ENCODE measurements at places on chromosomes 7 and 10.

- no peak for DNase-seq
Measured at GRCh38 chr7:116588225-116588624, 63.4 kb downstream of the CAV1 start.

DNA sequence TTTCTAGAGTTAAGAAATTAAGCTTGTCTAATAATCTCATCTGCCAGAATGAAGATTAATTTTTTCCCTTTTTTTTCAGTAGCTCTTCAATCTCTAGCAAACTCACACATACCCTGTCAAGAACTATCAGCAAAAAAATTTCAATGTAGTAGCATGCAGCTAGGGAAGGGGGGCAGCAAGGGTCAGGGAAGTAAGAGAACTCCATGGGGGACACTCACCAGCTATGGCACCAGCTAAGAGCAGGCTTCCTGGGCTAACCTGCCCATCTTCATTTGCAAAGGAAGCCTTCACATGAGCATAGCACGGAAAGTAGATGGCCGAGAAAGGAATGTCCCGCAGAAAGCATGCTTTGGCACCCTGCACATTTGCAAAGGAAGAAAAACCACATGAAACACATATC lies 190.4 kb downstream of the SLC25A13 start:
- no peak for DNase-seq

- DNase-seq, result no peak
Measured at GRCh38 chr10:97596101-97597082, 6.9 kb downstream of the C10orf62 start.

GRCh38 chr7:131967216-131967730 lies 410.8 kb upstream of the PODXL start:
- DNase-seq, result no peak

GRCh38 chr7:1285556-1286301 lies 53.1 kb downstream of the UNCX start:
- DNase-seq, result no peak

DNA sequence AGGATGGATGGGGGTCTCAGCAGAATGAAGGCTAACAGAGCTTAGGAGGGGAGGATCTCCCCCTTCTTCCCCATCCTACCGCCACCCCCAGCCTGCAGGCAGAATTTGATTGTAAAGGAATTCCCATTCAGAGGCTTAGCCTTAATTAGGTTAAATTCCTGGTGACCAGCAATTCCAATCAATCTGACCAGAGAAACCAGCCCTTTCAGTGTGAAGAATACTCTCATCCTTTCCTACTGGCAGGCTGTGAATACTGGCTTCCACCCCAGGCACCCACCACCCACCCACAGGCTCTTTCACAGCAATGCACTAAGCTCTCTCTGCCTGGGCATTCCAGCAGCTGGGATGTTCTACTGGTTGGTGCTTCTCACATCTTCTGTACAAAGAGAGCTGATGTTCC lies 137.9 kb upstream of the LYZL1 start:
- no peak for DNase-seq
